ENCODE measurements at places on chromosomes 7 and 10.

DNA sequence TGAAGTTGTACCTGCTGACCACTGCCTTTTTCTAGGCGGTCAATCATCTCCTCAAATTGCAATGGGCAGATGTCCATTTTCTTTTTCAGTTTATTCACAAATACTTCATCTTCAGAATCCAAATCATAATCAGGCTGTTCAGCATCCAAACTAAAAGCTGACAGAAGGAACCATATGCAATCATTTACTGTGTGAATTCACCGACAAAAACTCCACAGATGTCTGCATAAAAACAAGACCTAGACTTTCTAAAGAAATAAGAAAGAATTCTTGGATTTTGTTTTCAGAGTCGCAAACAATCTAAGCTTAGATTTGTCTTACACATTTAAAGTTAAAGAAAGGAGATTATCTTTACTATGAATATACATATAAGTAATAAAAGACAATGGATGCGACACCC is 53.4 kb downstream of the EPC1 start:
- no peak for DNase-seq

DNA sequence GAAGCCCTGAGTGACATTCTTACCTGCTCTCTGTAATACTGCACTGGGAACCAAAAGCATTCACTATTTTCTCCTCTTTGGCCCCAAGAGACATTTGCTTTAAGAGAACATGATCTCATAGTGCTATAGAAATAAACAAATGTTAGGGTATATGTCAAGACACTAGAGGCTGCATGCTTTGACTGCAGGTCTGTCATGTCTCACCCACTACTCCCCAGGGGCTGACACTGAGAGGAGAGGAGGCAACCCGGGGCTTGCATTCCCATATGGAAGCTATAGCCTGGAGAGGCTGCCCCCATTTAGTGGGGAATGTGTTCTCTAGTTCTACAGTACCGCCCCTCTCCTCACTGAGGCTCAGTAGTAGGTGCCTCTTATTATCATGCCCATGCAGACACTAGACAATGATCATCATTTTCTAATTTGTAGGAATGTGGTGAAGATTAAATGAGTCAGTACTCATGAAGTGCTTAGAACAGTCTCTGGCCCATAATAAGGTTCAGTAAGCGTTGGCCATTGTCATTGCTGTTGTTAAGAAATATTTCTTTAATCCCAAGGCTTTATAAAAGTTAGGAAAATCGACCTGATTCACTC is 4.9 kb upstream of the SLF2 start:
- DNase-seq: no peak

DNA sequence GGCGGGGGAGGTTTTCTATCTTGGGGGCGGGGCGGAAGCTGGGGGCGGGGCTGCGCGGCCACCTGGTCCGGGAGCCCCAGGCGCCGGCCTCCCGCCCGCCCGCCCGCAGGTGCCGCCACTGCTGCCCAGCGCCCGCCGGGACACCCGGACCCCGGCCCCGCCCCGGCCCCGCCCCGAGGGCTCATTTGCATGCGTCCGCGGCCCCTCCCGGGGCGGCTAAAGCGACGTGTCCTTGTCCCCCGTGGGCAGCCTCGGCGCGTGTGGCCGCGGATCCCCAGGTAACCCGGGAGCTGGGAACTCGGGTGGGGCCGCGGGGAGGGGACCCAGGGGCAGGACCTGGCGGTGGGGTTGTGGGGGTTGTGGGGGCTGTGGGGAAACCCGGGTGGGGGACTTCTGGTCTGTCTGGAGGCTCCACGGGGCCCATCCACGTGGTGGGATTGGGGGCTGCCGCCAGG is at the start of gene BHLHA15:
Gene BHLHA15, plus strand, starts transcription at position 219 of the 455 bp plus-strand sequence. CDS start 871 bp downstream, outside the sequence.
- no peak for DNase-seq

DNA sequence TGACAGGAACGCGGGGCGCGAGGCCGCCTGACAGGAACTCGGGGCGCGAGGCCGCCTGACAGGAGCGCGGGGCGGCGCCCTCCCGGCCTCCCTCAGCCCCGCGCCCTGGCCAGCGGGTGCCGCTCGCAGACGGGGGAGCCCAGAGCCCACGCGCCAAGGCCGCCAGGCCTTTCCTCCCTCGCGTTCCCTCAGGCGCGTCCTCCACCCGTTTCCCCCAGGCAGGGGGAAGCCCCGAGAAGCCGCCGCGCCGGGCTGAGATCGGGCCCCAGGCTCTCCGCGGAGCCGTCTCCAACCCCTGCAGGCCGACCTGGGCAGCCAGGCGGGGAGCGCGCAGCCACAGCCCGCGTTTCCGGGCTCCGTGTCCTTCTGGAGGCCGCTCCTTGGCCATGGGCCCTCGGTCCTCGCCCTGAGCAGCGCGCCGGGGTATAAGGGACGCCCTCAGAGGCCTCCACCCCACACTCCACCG is 17.7 kb downstream of the PTPRN2 start:
- DNase-seq: no peak

DNA sequence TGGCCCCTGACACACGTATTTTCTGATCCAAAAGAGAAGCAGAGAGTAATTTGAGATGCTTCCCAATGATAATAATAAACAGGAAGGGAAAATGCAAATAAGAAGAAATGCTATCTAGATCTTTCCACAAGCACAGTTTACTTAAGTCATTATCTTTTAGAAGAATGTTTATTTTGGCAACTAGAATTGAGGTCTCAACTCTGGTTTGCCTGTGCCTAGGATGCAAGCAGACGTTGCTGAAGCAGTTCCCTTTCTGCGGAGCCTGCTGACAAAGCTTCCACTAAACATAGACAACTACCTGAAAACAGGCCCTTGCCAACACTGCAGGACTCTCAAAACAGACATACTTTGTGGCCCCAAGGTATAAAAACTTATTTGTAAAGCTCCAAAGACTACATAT is 315.8 kb upstream of the POM121L12 start:
- DNase-seq: no peak
